ENCODE measurements at places on chromosomes 7 and 10. TPM values are rescaled to one million over a fixed set of nuclear protein-coding genes. Genes with fewer than 3 reads are reported as not detected.

Gene TSPAN12
- not detected for polyA plus RNA-seq

Gene ITIH5
- not detected for polyA plus RNA-seq

Gene PHYHIPL
- polyA plus RNA-seq = not detected

Gene ZCCHC24
- polyA plus RNA-seq = 0.80 TPM

Gene NKX2-3
- polyA plus RNA-seq = not detected

Gene PTER
- 11.8 TPM for polyA plus RNA-seq

Gene SLC26A3
- polyA plus RNA-seq = not detected

Gene C10orf105
- not detected for polyA plus RNA-seq

Gene SPAM1
- polyA plus RNA-seq = not detected

Gene ARID5B
- polyA plus RNA-seq = 154 TPM
